Uterus (tissue), 4 donors: ENCODE measurements at places on chromosomes 6 and 20.

GRCh38 chr20:60000271-60001042 is 42.2 kb downstream of the CDH26 start:
- DNase-seq = no peak

- DNase-seq = no peak
Measured at GRCh38 chr6:160055378-160055777, 66.2 kb upstream of the SLC22A1 start.

GRCh38 chr6:56334937-56335336 is 87.6 kb upstream of the COL21A1 start:
- no peak for DNase-seq

DNA sequence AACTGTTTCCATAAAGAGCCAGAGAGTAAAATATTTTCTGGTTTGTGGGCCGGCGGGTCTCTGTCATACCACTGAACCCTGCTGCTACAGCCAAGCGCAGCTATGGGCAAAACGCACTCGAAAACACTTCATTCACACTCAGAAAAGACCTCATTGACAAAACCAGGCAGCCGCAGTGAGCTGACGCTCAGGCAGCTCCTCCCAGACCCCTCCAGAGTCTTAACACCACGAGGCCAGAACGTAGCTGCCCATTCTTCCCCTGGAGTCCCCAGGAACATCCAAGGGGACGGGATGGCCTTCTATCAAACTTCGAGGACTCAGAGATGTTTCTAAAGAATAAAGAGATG is 35.6 kb upstream of the ZBP1 start:
- DNase-seq = peak; percentile 7
